ENCODE measurements at places on chromosomes 2 and 18. TPM values are rescaled to one million over a fixed set of nuclear protein-coding genes. Genes with fewer than 3 reads are reported as not detected.

LMAN2L gene
- 36.0 TPM for total RNA-seq

SERPINB11 gene
- not detected for total RNA-seq

TRAPPC12 gene
- total RNA-seq = 127 TPM

CNGA3 gene
- total RNA-seq = not detected

OBSL1 gene
- 146 TPM for total RNA-seq

KCNF1 gene
- total RNA-seq = 0.70 TPM

AP1S3 gene
- 21.9 TPM for total RNA-seq

RGPD3 gene
- total RNA-seq = 0.29 TPM

RNF25 gene
- 21.0 TPM for total RNA-seq

HAAO gene
- total RNA-seq = 32.6 TPM

RNF152 gene
- total RNA-seq = 51.4 TPM

CYTIP gene
- 16.8 TPM for total RNA-seq

DNAH7 gene
- 10.6 TPM for total RNA-seq

GALNT13 gene
- total RNA-seq = 1.1 TPM

ALK gene
- 0.29 TPM for total RNA-seq

ALPI gene
- not detected for total RNA-seq

PLGLB2 gene
- 2.6 TPM for total RNA-seq

NDC80 gene
- total RNA-seq = 7.4 TPM

KCNS3 gene
- 13.1 TPM for total RNA-seq

PROKR1 gene
- total RNA-seq = 0.23 TPM

RAB27B gene
- total RNA-seq = 4.6 TPM

EFR3B gene
- total RNA-seq = 7.8 TPM

RGPD4 gene
- not detected for total RNA-seq

RGPD6 gene
- 39.6 TPM for total RNA-seq

GYPC gene
- 113 TPM for total RNA-seq

NCOA1 gene
- total RNA-seq = 70.6 TPM

C1QL2 gene
- not detected for total RNA-seq

MYOM1 gene
- total RNA-seq = 92.8 TPM

STAMBP gene
- total RNA-seq = 20.3 TPM

DPYSL5 gene
- 2.1 TPM for total RNA-seq

DYSF gene
- 51.5 TPM for total RNA-seq

RESP18 gene
- total RNA-seq = not detected

FAM110C gene
- total RNA-seq = 12.0 TPM

CD8B2 gene
- 0.06 TPM for total RNA-seq

CHAC2 gene
- 3.4 TPM for total RNA-seq

PLCD4 gene
- total RNA-seq = 6.7 TPM

MROH2A gene
- 0.53 TPM for total RNA-seq

PLB1 gene
- 2.6 TPM for total RNA-seq

KCNK3 gene
- total RNA-seq = 6.7 TPM
